ENCODE measurements at places on chromosomes 7 and 10.

DNA sequence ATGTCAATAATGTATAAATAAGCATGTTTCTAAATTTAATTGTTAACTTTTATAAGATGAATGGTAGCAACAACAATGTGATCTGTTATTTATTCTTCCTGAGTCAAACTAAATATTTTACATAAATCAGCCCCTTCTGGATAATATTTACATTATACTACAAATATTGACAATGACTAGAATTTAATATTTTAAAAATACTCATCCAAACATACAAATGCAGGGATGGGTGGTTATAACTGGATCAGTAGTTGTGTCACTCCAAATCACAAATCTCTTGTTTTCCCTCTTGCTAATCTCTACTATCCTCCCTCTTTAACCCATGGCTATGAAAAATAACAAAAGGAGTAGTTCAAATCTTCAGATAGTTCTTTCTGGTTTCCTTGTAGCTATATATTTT lies 407.0 kb downstream of the HTR7 start:
- no peak for DNase-seq

DNA sequence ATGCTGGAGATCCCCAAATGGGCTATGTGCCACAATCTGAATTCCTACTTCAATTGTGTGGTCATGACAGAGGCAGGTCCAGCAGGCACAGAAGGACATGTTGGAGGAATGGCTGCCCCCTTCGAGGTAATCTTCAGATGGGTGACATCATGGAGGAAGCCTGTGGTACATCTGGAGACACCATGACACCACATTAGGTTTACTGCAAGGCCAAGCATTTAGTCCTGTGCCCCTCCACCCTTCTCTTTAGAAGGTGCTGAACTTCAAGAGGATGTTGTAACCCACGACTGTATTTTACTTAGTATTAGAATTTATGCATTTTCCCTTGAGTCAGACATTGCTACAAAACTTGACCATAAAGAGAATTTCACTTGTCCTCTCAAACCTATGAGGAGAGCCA lies 75.1 kb upstream of the DDC start:
- DNase-seq: no peak

DNA sequence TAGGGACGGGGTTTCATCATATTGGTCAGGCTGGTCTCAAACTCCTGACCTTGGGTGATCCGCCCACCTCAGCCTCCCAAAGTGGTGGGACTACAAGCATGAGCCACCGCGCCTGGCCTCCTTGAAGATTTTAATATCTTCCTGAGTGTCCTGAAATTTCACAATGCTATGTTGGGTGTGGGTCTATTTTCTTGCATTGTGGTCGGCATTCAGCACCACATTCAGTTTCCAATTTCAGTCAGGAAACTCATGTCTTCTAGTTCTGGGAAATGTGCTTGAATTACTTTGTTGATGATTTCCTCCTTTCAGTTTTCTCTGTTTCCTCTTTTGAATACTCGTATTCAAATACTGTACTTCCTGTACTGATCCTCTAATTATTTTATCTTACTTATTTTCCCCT lies 49.3 kb upstream of the IL6 start:
- no peak for DNase-seq

DNA sequence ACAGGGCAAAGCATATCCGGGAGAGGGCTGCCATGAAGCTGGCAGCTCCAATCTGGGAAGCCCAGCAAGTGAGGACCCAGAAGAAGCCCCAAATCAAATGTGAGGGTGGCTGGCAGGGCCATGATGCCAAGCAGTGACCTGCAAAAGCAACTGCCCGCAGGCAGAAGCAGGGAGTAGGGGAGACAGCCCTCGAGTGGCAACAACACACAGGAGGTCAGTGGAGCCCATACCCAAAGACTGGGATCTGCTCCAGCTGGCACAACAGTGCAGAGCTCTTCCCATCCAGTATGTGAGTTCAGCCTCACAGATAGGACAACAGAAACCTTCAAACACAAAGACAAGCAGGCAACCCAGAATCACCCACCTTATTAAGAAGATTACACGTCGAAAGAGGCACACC lies 45.0 kb downstream of the GRID1 start:
- DNase-seq: no peak

DNA sequence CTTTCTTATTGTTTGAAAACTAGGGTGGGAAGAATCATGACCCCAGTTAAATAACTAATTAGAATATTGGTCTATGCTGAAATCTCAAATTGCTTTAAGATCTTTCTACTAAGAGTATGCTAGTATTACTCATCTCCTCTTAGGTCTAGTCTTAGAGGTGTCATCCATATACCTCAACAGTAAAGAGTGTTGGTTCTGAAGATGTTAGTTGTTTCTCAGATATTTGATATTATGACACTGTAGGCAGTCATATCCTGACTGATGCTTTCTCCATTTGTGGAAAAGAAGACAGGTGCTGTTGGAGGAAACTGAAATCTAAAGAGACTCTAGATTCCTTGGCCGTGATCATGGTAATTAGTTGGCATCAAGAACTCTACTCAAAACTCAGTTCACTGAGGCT lies 21.2 kb downstream of the BPGM start:
- peak; percentile 46 for DNase-seq

GRCh38 chr10:33153251-33153967 lies 181.1 kb downstream of the NRP1 start:
- DNase-seq: no peak

GRCh38 chr10:86770412-86770960 lies 14.1 kb downstream of the BMPR1A start:
- DNase-seq: no peak

DNA sequence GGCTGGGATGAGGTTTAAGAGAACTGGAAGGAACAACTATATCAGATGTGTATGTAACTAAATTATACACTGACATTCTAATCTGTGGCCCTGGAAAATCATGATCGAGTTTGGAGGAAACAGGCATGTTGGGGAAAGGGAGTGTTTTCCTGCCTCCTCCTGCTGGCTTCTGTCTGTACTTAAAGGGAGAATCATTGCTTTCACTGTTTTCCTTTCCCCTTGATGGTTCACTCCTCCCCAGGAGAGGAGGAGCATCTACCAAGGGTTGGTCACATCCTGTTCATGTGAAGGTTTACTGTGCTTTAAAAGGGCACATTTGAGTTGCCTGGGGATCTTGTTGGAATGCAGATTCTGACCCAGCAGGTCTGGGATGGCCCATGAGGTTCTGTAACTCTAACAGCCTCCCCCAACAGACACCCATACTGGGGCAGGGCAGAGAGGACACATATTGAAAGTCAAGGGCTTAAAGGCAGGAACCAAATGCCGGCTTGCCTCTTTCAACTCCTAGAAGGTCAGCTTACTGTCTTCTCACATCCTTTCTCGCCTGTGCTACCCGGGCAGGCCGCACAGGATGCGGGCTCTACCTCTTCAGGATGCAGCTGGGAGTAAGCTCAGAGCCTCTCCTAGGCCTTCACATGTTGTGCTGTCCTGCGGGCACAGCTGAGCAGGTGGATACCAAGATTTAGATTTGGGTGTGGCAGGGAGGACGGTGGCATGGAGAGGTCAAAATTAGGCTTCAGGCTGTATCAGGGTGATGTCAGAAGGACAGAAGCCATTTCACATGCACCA lies 694.8 kb downstream of the KCNMA1 start:
- peak; percentile 17 for DNase-seq

All from kidney tubule cell (primary cell).